LNCaP clone FGC (cell line): ENCODE measurements at places on chromosomes 5 and 9.

DNA sequence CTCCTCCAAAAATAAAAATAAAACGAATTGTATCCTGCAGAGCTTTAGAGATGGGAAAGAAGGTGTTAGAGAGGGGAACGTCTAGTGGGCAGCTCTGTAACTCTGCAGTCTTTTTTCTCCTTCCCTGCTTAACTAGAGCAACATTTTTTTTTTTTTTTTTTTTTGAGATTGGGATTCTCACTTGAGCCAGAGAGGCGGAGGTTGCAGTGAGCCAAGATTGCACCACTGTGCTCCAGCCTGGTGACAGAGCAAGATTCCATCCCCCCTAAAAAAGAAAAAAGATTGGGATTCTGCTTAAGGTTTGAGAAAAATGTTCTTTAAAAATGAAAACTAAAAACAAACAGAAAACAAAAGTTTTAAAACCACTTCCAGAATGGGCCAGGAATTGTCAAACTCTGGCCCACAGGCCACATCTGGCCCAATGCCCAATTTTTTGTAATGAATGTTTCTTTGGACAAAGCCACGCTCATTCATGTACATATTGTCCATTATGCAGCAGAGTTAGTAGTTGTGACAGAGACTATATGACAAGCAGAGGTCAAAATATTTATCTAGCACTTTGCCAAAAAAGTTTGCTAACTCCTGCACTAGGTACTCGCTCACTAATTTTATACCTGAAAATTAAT, 98.5 kb downstream of the ZCCHC7 start:
- DNase-seq = no peak

DNA sequence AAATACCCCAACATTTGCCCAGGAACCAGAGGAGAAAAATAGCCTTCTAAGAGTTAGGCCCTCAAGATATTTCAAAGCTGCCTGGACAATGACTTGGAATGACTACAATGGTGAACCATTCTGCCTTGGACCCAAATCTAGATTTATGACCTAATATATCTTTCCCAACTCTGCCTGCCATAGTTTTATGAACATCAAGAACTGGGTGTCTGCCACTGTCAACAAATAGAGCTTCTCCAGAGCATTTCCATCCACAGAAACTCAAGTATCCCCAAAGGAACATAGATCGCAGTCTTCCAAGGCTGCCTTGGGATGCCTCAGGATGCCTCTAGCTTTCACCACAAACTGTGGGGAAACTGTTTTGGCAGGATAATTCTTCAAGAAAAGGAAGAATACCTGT, 48.2 kb upstream of the NFIB start:
- DNase-seq = no peak

- DNase-seq = no peak
These were observed 157.9 kb downstream of the RMI1 start for GRCh38 chr9:84138541-84138940.

DNA sequence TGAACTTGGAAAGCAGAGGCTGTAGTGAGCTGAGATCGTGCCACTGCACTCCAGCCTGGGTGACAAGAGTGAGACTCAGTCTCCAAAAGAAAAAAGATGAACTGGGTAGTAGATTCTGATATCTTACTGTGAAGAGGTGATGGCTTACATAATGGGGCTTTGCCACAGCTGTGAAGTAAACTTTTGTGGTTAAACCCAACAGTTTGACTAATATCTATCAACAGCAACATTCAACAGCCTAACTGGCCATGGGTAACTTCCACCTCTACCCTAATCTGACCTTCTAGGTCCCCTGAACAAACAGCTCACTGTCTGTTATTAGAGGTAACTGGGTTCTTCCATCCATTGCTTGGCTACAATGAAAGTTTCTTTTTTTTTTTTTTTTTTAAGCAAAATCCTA, 52.1 kb downstream of the TLE1 start:
- DNase-seq = no peak

DNA sequence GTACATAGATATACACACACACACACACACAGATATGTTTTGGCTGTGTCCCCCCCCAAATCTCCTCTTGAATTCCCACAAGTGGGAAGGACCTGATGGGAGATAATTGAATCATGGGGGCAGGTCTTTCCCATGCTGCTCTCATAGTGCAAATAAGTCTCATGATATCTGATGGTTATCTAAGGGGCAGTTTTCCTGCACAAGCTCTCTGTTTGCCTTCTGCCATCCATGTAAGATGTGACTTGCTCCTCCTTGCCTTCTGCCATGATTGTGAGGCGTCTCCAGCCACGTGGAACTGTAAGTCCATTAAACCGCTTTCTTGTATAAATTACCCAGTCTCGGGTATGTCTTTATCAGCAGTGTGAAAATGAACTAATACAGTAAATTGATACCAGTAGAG, 15.9 kb upstream of the ALDOB start:
- no peak for DNase-seq

- DNase-seq = no peak
These were observed 287.4 kb downstream of the ARHGAP26 start for GRCh38 chr5:143057580-143057999.

- DNase-seq = no peak
These were observed 99.9 kb upstream of the TLE4 start for GRCh38 chr9:79471580-79472543.

- no peak for DNase-seq
These were observed 67.9 kb upstream of the PRR16 start for GRCh38 chr5:120396186-120396585.

GRCh38 chr5:141913560-141914198, 10.0 kb upstream of the DELE1 start:
- DNase-seq = no peak

- no peak for DNase-seq
These were observed 424.1 kb upstream of the ACTBL2 start for GRCh38 chr5:57906671-57907070.

DNA sequence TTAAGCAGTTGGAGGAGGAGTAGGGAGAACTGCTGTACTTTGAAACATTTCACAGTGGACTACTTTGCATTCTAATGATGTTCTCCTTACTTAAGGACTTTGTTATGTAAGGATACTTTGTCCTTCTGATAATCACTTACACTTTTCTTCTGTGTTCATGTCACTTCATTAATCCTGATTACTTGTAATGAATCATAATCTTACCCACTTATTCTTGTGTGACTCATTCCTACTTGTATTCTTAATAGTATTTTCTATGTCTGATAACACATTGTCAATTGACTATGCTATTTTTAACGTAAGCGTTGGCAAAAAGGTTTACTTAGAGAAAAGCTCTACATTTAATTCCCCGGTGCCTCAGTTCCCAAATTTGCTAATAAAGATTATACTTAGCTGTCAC, 63.8 kb downstream of the GHR start:
- no peak for DNase-seq

DNA sequence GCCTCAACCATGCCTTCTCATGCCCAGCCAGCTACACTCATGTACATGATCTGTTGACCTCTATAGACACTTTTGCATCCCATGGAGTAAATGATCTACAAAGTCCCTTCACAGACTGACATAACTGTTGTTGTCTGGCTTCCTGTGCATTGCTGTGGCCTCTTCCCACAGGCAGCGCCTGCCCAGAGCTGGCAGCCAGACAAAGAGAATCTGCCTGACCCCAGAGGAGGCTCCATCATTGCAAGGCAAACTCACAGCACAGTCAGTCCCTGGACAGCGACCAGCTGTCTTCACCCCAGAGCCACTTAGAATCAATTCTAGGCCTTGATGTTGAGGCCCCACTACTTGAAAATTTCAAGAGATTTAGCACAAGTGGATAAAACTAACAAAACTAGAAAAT, 65.5 kb downstream of the INSYN2B start:
- DNase-seq = no peak

DNA sequence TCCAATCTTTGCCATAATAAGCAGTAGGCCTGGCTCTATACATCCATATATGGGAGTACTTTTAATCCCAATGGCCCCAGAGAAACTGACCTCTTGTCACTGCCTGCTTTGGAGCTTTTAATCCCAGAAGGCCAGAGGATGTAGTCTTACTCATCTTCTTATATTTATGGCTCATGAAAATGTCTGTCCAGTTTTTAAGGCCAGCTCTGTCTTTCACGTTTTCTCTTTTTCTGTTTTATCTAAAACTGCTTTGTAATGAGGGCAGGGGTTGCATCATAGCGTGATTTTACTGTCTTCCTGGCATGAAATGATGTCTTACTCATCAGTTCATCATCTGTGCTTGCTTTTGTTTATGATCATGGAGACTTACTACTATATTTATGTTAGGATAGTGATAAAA, 1094.9 kb downstream of the MAT2B start:
- DNase-seq = no peak

- no peak for DNase-seq
These were observed 8.9 kb downstream of the SRP19 start for GRCh38 chr5:112869948-112870347.
